ENCODE measurements at places on chromosomes 5 and 9.

DNA sequence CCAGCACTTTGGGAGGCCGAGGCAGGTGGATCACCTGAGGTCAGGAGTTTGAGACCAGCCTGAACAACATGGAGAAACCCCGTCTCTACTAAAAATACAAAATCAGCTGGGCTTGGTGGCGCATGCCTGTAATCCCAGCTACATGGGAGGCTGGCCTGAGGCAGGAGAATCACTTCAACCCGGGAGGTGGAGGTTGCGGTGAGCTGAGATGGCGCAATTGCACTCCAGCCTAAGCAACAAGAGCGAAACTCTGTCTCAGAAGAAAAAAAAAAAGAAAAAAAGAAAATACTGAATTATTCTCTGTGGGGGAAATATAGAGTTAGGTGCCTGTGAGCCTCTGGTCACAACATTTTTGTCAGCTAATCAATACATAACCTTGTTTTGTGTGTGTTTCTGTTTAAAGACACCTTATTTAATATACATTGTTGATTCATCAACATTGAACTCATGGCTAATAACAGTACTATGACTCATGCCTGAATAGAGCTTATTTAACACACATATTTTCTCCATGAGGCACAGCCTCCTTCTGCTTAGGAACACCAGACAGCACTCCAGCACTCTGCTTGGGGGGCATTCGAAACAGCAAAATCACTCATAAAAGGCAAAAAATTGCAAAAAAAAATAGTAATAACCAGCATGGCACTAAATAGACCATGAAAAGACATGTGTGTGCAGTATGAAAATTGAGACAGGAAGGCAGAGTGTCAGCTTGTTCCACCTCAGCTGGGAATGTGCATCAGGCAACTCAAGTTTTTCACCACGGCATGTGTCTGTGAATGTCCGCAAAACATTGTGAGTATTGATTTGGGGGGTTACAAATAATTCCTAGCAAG, at the start of gene IL31RA:
IL31RA (plus strand) TSS at position 519 of the 836 bp plus-strand sequence; CDS start at position 733, 214 bp downstream.
- DNase-seq: no peak

- no peak for DNase-seq
These were observed 133.9 kb upstream of the PANK3 start for GRCh38 chr5:168713051-168713450.

GRCh38 chr5:180623844-180624243, 25.6 kb downstream of the FLT4 start:
- no peak for DNase-seq

DNA sequence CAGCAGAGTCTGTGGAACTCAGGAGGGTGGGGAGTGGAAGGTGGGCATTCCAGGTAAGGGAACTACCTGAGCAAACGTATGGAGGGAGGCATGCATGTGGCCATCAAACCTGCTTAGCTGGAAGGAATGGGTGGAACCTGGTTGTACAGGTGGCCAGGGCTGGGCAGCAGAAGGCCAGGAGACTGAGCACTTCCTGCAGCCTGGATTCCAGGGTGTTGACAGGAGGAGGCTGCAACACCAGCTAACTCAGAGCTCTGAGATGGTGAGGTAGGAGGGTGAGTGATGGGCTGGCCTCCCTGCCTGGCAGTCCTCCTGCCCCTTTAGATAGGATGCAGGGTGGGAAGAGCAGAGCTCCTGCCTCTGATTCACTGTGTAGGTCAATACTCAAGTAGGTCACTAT, 92.5 kb upstream of the CPEB4 start:
- DNase-seq: no peak

- no peak for DNase-seq
These were observed 8.2 kb downstream of the DMAC1 start for GRCh38 chr9:7791394-7791793.

All from hematopoietic multipotent progenitor cell treated with erythropoietin and hydrocortisone succinate and interleukin-3 and kit ligand, for 6 days (in vitro differentiated cells).